ENCODE measurements at places on chromosomes 2 and 18.

- peaks cover 18% of the 10 kb centered on the region for H3K36me3 ChIP-seq
- no peak for DNase-seq
- H3K27ac ChIP-seq: no peak overlapping the region
Measured at GRCh38 chr2:1870431-1870830, 126.1 kb upstream of the PXDN start.

GRCh38 chr2:33373986-33374385 lies 102.5 kb upstream of the RASGRP3 start:
- no peak overlapping the region for H3K27ac ChIP-seq
- peaks cover 7% of the 10 kb centered on the region for H3K4me1 ChIP-seq
- no peaks in the 10 kb centered on the region for H3K27me3 ChIP-seq
- no peak for DNase-seq
- H3K36me3 ChIP-seq: no peaks in the 10 kb centered on the region
- H3K4me3 ChIP-seq: no peak overlapping the region

DNA sequence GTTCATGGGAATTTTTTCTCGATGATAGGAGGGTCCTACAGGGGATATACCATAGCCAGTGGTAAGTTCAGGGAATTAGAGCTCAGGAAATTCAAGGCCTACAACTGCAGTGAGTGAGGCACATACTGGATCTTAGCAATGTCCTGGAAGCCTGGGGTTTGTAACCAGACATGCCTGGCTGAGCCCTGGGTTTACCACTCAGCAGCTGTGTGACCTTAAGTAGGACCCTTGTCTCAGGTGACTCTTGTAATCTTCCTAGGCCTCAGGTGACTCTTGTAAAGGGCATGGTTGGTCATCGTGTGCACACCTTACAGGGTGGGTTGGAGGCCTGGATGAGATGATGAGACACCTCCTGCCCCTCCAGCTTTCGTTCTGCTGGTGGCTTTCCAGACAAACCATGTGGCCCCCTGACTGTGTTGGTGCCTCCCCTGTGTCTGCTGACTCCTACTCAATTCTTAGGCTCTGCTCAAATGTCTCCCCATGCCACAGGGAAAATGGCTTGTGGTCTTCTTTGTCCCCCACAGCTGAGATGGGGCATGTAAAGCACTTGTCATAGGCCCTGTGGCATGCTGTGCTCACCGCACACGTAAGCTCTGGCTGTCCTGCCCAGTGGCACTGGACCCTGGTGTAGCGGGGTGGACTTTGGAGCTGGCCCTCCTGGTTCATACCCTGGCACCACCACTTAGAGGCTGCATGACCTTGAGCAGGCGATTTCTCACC lies 94.1 kb downstream of the FHOD3 start:
- no peak overlapping the region for H3K4me3 ChIP-seq
- no peak overlapping the region for H3K27ac ChIP-seq

DNA sequence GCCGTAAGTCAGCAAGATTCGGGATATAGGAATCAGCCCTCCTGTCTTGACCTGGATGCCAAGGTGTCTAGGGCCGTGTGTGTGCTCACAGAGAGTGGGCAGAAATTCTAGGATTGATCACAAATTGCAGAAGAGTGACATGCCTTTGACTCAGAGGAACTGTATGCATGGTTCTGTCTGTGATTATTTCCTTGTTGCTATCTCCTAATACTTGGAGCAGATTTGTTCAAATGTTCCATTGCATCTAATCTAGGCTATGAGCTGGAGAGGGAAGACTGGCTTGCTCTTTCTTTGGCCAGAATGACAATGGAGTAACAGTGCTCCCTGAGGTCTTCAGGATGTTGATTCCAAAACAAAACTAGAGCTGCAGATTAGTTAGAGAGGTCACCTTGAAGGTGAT lies 115.0 kb downstream of the EN1 start:
- no peak overlapping the region for H3K27ac ChIP-seq
- no peak overlapping the region for H3K4me3 ChIP-seq
- H3K4me1 ChIP-seq: no peaks in the 10 kb centered on the region
- DNase-seq: no peak
- H3K27me3 ChIP-seq: no peaks in the 10 kb centered on the region

DNA sequence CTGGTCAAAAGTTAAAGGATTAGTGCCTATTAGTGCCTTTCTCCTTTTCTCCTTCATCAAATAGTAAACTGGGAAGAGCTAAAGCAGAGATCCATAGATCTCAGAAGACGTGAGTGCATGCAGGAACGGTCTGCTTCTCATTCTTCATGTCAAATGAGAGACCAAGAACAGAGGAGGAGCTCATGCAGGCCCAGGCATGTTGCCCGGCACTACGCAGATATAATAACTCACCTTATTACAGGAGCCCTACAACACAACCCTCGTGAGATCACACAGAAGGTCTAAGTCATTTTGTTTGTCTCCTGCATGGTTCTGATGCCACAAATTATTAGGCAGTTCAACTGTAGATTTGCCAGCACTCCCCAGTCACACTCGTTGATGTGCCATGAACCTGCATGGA lies 71.8 kb downstream of the CMPK2 start:
- H3K27ac ChIP-seq: no peak overlapping the region
- H3K4me3 ChIP-seq: no peak overlapping the region
- DNase-seq: no peak
- H3K4me1 ChIP-seq: no peaks in the 10 kb centered on the region

- DNase-seq: no peak
- H3K4me3 ChIP-seq: no peak overlapping the region
- no peaks in the 10 kb centered on the region for H3K27me3 ChIP-seq
- peaks cover 22% of the 10 kb centered on the region for H3K4me1 ChIP-seq
- no peaks in the 10 kb centered on the region for H3K36me3 ChIP-seq
Measured at GRCh38 chr2:127589358-127589757, 53.9 kb downstream of the MYO7B start.
